ENCODE measurements at places on chromosomes 12 and 14.

DNA sequence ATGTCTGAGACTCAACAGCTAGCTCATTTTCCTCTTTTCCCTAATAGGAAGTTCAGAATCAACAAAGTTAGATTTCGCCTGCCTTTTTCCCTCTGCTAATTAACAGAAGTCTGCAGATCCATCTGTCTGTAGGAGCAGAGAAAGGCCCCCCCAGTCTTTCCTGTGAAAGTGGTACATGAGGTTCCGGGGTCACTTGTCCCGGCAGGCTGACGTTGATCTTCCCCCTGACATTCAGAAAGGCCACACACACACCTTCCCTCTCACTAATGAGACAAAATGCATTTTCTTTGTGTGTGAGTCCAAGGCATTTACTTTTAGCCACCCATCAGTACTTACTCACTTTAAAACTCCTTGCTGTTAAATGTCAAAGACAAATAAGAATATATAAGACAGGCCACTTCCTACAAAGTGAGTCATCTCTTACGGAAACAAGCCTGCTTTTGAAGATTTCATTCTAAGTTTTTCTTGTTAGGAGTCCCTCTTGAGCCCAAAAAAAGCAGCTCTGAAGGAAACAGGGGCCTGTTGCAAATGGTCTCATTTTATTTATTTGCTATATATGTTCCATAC, 138.7 kb downstream of the TTC7B start:
- no peak for DNase-seq

DNA sequence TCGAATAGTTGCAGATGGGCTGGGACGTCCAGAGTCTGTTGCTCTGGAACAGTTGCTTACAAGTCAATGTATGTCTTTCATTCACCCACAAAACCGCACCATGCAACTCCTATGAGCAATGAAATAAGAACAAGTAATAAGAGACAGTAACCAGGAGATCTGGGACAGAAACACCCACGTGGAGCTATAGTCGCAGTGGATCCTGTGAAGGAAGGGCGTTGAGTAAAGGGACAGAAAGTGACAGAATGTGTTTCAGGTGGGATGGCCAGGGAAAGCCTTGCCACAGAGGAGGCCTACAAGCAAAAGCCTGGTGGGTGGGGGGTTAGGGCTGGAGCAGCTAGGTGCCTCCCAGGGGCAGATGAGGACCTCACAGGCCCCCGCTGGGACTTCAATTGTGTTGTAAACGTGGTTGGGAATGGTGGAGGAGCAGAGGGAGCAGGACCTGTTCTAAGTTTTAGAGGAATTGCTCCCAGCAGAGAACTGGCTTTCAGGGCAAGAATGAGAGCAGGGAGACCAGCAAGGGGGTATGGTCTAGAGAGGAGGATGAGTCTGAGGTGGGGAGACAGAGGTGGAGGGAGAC, 86.7 kb upstream of the FZD10 start:
- DNase-seq: no peak

DNA sequence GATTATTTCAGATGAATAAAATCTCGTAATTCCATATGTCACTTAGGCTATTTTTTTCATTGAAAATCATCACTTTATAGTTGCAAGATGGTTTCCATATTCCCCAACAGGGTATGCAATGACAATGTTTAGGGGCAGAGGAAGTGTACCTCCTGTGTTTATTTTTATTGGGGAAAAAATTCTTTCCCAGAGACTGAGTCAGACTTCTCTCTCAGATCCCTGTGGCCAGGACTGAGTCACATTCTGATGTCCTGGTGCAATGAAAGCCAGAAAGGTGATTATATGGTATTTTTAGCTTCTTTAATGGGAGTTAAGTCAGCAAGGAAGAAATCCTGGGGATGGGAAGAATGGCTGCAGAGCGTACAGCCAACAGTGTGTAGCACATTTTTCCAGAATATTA, 196.9 kb upstream of the ALG10 start:
- DNase-seq: no peak

- DNase-seq: no peak
These were observed at the start of gene GALNT6 for GRCh38 chr12:51391283-51392123. TSS of gene GALNT6 (minus strand) at chr12:51391406. CDS start at chr12:51379781, 11,625 bp downstream.

- DNase-seq: no peak
These were observed 18.2 kb downstream of the PTGER2 start for GRCh38 chr14:52332269-52332668.

- DNase-seq: no peak
These were observed 57.3 kb downstream of the NRXN3 start for GRCh38 chr14:78227248-78228077.

- no peak for DNase-seq
These were observed 212.4 kb downstream of the EGLN3 start for GRCh38 chr14:33738491-33738890.

DNA sequence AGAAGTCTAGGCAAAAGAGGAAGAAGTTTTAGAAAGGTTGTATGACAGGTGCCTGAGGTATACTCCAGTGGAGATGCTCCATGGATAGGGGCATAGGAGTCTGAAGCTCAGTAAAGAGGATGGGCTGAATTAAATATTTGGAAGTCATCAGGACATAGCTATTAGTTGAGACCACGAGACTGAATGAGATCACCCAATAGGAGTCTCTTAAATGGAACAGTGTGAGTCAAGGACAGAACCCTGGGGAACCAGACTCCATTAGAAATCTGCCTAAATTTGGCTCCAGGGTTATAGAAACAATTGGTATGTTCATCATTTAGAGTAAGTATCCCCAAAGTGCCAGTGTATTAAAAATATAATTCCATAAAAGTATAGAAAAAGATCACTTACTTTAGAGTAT, 172.6 kb downstream of the PRKCH start:
- no peak for DNase-seq

DNA sequence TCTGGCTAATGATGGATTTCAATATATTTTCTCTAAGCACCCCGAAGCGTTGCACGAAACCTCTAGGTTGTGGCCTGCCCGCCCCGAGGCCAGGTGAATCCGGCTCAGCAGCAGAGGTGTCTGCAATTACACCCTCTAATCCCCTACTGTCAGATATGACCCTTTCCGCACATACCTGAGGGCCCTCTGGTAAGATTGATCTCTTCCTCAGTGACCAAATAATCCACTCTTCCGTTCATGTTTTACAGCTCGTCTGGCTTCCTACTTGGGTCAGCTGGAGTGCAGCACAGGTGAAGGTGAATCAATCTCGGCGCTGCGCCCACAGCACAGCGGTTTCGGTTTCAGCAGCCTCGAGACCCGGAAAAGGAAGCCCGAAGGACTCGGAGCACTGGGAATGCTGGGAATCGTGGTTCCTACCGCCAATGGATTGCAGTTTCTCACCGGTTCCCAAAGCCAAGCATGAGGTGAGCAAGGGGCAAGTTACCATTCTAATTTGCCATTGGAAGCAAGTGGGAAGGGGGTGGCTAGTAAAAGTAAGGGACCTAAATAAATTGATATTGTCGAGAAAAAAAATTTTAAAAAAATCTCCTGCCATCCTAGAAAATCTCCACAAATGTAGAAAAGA, at the start of gene SYNJ2BP:
Gene SYNJ2BP, minus strand, starts transcription at position 366 of the 625 bp plus-strand sequence. Its CDS starts 127 bp downstream, at position 239.
- peak; percentile 41 for DNase-seq

DNA sequence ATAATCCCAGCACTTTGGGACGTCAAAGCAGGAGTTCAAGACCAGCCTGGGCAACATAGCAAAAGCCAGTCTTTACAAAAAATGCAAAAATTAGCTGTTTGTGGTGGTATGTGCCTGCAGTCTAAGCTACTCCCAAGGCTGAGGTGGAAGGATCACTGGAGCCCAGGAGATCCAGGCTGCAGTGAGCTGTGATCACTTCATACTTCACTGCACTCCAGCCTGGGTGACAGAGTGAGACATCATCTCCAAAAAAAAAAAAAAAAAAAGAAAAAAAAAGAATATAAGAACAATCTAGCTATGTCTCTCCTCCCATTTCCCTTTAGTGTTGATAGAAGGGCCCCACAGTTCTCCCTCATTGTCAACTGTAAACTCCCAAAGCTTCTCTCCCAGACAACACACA, 3.5 kb upstream of the BCAT1 start:
- no peak for DNase-seq

DNA sequence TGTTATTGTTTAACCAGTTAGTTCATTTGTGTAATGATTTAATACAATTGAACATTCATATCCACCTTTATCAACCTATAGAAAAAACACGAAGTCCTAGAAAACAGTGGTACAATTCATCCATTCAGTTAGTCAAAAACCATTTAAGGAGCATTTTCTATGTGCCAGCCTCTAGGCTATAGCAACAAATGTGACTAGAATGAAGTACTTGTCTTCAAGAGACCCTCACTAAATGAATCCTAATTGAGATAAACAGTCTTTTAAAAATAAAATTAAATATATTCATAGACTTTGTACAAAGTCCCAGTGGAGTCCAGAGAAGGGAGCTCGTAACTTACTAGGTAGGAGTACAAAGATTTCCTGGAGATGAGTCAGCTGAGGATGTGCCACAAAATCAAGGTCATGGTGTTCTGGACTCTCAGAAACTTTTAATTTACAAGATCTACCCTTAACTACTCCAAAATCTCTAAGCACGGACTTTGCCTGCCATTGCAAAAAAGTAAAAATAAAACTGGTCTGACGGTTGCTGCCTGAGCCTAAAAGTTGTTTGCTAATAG, 430.7 kb upstream of the DCN start:
- no peak for DNase-seq

DNA sequence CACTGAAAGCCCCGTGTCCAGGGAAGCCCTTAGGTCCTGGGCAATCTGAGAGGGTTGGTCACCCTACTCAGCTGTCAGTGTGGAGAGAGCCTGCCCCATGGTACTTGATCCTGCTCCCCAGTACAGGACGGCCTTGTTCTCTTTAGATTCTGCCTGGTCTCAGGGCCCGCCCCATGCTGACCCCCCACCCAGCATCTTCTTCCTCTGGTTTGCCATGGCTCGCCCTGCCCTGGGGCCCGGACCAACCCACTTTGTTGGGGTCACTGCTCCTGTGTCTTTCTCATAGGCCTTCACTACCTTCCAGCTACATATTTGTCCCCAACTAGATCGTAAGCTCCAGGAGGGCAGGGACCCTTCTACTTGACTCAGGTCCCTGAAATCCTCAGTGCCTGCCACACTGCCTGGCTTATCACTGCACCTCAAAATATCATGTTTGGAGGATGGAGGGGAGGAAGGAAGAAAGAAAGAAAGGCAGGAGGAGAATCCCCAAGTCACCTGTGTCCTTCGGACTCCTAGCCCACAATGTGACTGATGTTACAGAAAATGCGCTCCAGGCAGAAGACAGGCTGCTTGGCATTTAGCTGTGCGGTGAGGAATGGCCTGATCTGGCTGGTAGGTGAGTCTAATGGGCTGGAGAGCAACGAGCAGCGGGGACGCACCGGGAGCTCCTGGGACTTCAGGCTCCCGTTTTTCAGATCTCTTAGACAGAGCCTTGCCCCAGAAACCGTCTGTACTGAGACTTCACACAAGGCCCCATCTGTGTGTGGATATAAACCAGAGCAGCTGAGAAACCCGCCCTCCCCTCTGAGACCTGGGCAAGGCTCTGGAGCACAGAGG, 66.1 kb downstream of the C14orf132 start:
- DNase-seq: no peak

GRCh38 chr12:22802883-22803630, 178.1 kb downstream of the ETNK1 start:
- DNase-seq: no peak

- DNase-seq: no peak
These were observed 44.5 kb upstream of the ZDHHC17 start for GRCh38 chr12:76719171-76720041.

Data from HFF-Myc (cell line).